Right atrium auricular region (tissue), 2 donors: ENCODE measurements at places on chromosomes 4 and X. TPM values are rescaled to one million over a fixed set of nuclear protein-coding genes. Genes with fewer than 3 reads are reported as not detected.
A peak's percentile ranks its signal among the peaks of the same experiment; 100 is the strongest.

- DNase-seq = no peak
These were observed 12.1 kb upstream of the CC2D2A start for GRCh38 chr4:15457406-15458201.

DNA sequence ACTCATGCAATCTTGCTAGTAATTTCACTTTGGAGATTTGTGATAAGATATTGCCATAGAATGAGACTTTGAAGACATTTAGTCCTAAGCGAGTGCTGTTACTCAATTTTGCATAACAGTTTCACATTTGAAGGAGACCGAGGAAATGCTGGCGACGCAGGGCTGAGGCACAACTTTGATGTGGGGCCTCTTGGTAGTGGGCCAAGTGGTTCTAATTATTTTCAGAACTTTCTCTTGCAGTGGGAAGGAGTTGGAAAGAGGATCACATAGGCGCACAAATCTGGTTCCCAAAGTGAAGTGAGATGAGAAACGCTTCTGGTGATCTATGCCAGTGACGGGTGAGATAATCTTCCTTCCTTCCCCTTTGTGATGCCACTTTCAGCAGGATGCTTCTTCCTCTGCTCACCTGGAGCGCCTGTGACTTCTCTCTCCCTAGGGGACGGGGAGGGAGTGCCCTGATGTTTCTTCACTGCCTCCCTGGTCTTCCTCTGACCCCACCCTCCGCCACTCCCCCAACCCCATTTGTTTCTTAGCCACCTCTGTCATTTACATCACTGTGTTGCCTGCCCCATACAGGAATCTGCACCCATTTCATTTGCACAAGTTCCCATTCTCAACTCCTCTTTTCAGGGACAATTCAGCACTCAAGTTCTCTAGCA lies 138.9 kb upstream of the MID1 start:
- DNase-seq = no peak

- no peak for DNase-seq
These were observed 108.2 kb upstream of the MAGEE2 start for GRCh38 chrX:75893281-75893680.

GRCh38 chrX:56343219-56343618 lies 111.1 kb downstream of the KLF8 start:
- DNase-seq = no peak

- no peak for DNase-seq
These were observed 12.7 kb downstream of the FRAS1 start for GRCh38 chr4:78069859-78070258.

GRCh38 chrX:39815631-39816030 lies 282.1 kb downstream of the BCOR start:
- DNase-seq = no peak

GRCh38 chrX:70168238-70169188 lies 8.8 kb upstream of the DGAT2L6 start:
- DNase-seq = no peak

DNA sequence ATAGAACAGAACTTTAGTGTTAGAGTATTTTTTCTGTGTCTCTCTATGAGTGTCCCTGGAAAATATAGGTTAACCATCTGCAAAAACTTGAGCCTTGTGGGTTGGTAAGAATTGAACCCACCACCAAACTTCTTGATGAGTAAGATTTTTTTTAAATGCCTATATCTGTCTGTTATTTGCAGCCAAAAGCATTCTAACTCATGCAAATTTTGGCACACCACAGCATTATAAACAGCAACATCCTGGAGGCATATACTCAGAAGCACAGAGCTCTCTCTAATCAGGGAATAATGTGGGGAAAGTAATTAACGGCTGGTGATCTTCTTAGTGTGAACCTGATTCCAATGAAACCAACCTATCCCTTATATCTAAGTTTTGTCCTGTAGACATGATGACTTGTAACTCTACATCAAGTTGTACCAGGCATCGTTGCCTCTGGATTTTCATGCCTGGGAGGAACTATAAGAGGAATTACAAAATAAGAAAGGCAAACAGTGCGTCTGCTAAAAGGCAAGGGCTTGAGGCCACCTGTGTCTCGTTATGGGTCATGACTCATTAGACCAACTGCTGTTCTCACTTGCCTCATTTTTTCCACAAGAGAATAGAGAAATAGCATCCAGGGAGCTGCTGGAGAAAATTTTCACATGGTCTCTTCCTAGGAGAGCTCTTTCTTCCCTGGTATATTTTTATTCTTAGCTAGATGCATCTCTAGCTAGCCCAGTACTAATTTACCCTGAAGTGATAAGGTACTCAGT lies 202.4 kb downstream of the CHIC2 start:
- DNase-seq = peak; percentile 73

DNA sequence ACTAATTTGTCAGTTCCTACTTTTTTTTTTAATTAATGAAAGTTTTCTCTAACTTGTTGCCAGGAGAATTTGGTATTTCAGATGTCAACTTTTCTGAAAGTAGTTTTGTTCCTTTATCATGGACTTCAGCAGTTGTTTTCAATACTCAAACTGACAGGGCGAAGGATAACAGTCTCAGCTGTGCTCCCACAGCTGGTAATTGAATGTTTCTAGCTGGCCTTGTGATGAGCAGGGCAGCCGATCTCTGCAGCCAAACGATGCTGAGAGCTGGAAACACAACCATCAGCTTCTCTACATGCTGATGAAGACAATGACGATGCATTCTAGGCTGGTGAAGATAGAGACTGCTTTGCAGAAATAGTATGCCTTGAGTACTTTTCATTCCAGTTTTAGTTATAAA lies 130.0 kb upstream of the MAP9 start:
- no peak for DNase-seq

DNA sequence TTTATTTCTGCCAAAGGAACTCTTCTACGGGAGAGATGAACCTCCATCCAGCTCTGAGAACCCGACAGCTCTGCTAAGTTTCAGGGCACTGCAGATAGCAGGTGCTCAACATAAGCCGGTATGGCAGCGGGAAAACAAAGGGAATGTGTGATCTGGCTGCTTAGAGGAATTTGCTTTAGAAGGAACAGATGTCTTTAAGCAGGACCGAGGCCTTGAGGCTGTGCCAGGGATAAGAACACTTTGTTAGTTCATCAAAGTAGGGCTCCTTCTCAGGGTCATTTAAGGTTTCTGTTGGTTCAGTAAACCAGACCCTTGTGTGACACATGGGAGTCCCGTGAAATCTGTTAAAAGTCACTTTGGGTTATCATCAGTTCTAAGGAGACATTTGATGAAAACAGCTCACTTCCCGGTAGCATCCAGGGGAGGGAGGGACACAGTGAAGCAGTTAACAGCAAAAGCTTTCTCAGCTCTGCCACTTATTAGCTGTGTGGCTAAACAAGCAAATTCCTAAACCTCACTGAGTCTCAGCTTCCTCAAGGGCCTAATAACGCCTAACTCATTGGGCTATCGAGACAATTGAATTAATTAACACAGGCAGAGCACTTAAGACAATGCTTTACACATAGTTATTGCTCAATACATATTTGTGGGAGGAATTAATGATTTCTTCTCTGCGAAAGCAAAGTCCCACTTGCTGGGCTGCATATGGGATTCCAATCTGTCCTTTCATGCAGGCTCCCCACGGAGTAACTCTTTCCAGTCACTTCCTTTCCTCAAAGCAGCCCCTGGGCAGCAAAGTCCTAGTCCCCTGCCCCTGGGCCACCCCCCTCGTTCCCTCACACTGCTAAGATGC lies 2.9 kb upstream of the FTSJ1 start:
- DNase-seq = no peak

GRCh38 chr4:6779667-6780565 lies 2.6 kb upstream of the KIAA0232 start:
- DNase-seq = no peak

GRCh38 chr4:150794706-150795105 lies 212.8 kb downstream of the MAB21L2 start:
- no peak for DNase-seq

DNA sequence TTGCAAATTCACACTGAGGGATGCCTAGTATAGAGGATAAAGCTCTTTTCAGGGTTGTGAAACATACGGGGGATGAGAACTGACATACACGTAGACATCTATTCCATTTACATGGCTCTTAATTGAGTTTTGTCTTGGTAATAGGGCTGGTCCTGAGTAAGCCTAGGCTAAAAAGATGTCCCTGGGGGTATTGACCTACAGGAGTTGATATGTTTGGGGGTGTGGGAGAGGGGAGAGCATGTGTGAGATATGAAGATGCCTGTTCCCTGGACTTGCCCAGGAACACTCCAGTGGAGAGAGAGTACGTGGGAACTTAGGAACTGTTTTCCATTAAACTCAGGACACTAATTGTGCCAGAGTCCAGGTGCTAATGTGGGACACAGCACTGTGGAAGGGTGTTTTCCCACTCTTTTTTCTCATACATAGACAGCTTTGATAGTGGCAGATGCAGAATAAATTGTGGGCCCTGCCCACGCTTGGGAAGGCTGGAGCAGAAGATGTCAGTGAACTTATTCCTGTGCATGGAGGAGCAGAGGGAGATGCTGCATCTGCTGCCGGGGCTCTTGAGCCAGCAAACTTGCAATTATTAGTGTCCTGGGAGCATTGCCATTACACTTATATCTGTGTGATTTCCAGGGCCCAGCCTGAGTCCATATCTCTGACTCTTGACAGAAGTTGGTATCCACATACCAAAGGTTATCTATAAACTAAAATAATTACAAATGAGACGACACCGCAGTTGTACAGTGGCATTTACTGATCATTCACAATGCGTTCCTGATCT lies 20.7 kb downstream of the SYNPO2 start:
- DNase-seq = no peak

DNA sequence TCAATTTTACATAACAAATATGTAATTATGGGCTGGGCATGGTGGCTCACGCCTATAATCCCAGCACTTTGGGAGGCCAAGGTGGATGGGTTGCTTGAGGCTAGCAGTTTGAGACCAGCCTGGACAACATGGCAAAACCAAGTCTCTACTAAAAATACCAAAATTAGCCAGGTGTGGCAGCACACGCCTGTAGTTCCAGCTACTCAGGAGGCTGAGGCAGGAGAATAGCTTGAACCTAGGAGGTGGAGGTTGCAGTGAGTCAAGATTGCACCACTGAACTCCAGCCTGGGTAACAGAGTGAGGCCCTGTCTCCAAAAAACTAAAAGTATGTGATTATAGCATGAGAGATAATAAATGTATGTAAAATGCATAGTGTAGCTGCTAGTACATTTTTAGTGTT lies 229.0 kb downstream of the PPARGC1A start:
- no peak for DNase-seq

GRCh38 chr4:13700021-13700857 lies 72.7 kb upstream of the BOD1L1 start:
- no peak for DNase-seq

- no peak for DNase-seq
These were observed 27.5 kb downstream of the UBE2D3 start for GRCh38 chr4:102799816-102800215.

DNA sequence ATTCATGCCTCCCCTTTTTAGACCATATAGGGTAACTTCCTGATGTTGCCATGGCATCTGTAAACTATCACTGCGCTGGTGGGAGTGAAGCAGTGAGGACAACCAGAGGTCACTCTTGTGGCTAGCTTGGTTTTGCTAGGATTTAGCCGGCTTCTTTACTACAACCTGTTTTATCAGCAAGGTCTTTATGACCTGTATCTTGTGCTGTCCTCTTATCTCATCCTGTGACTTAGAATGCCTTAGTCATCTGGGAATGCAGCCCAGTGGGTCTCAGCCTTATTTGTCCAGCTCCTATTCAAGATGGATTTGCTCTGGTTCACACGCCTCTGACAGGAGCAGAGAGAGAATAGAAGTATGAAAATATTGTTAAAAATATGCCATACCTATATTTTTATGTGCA lies 355.7 kb downstream of the ADGRL3 start:
- DNase-seq = no peak

GRCh38 chr4:80006935-80007744 lies 65.9 kb downstream of the ANTXR2 start:
- DNase-seq = no peak

DNA sequence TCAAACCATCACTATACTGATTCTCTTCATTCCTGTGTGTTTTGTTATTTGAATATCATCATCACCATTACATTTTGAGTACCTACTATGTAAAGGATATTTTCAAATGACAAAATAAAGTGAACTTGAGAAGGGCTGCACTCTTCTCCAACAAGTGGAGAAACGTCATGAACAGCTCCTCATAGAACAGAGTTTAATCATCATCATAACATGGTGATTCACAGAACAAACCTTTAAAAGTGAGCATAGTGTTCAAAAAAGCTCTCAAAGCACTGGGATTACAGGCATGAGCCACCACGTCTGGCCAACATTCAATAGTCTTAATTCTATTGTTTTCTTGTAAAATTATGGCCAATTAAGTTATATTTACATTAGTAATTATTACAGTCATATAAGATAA lies 993.9 kb downstream of the PDHA2 start:
- DNase-seq = no peak

- peak; percentile 32 for DNase-seq
These were observed 77.8 kb upstream of the MXD4 start for GRCh38 chr4:2339458-2340271.

DNA sequence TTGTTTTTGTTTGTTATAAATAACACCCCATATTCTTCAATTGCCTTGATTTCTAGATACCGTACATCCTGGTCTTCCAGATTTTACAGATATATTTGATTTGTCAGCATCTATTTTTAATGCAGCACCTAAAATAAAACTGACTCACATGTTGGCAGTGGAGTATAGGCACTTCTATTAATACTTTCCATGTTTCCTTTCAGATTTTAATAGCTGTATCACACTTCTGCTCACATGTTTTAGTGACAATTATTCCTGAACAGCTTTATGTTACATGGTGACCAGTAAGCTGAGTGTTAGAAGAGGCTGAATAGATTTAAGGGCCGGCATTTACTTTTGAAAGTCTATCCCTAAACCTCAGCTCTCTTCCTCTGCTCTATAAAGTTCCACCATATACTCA lies 46.1 kb downstream of the C4orf46 start:
- no peak for DNase-seq

DNA sequence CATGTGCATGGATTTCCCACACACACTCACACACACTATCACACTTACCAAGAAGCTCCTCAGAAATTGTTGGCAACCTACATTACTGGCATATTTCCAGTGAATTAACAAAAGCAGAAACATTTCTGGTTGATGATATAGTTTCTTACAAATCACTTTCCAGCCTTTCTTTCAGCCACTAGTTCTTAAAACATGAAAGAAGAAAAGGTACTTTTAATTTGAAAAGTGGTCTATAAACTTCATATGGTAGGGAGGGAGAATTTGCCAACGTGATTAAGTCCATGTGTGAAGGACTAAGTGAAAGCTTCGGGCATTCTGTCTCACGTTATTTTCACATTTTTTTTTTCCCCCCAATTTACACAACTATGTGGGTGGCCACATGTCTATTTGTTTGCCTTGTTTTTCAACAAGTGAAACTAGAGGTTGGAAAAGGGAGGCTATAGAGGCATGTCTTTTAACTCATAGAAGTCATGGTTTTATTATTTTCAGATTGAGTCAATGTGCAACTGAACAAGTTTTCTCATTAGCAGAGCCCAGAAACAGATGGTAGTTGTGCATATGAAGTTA lies 832.1 kb upstream of the INTU start:
- no peak for DNase-seq

REELD1 gene
- total RNA-seq = 0.71 TPM

PKD2 gene
- total RNA-seq = 32.7 TPM

GSX2 gene
- not detected for total RNA-seq

TMPRSS11B gene
- total RNA-seq = not detected

SMIM10 gene
- 6.8 TPM for total RNA-seq

TMSB15C gene
- 0.30 TPM for total RNA-seq

ADGRG4 gene
- not detected for total RNA-seq

GATA1 gene
- 0.20 TPM for total RNA-seq

SSX7 gene
- total RNA-seq = not detected

KCNIP4 gene
- not detected for total RNA-seq

NEUROG2 gene
- not detected for total RNA-seq

NMU gene
- total RNA-seq = 0.47 TPM

SRPX2 gene
- 15.3 TPM for total RNA-seq
